Dermis blood vessel endothelial cell (primary cell): ENCODE measurements at places on chromosomes 7 and 10.

DNA sequence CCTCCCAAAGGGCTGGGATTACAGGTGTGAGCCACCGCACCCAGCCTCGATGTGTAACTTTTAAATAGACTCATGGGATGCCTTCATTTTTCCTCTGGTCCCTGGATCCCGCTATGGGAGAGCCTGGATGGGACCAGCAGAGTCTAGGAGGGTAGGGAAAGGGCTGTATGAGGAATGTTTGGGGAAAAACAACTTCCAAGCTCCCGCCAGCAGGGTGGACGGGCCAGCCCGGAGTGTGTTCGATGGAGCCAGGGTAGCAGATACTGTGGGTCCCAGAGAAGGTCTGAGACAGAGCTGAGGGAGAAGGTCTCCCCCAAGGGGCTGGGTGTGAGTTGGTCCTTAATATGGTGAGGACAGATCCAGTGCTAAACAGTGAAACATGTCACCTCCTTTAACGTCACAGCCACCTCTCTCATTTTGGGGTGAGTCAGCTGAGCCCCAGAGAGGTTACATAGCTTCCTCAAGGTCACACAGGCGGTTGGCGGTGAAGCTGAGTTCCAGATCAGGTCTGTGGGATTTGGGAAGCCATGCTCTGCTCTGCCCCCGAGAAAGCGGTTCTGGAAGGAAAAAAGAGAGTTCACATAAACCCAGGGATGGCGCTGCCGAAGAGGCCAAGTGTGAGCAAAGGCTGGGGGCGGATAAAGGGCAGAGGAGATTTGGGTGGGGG is 66.4 kb downstream of the MYL10 start:
- DNase-seq = no peak

- DNase-seq = no peak
Observed at GRCh38 chr10:11329062-11329673, 282.3 kb downstream of the USP6NL start.

GRCh38 chr7:95577137-95577536 is 19.2 kb downstream of the PDK4 start:
- DNase-seq = no peak

DNA sequence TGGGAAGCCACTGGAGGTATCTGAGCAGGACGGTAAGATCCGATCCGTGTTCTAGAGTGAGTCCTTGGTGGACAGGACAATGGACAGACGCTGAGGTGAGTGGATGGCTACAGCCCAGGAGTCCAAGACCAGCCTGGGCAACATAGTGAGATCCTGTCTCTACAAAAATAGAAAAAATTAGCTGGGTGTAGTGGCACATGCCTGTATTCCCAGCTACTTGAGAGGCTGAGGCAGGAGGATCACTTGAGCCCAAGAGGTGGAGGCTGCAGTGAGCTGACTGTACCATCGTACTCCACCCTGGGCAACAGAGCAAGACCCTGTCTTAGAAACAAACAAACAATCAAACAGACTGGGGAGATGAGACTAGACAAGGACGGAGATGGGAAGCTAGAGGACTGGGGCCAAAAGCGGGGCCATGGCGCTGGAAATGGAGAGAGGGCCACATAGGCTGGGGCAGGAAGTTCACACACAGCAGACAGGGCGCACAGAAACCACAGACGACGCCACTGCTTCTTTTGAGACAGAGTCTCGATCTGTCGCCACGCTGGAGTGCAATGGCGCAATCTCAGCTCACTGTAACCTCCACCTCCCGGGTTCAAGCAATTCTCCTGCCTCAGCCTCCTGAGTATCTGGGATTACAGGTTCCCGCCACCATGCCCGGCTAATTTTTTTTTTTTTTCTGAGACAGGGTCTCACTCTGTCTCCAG is 24.7 kb downstream of the DAGLB start:
- no peak for DNase-seq

DNA sequence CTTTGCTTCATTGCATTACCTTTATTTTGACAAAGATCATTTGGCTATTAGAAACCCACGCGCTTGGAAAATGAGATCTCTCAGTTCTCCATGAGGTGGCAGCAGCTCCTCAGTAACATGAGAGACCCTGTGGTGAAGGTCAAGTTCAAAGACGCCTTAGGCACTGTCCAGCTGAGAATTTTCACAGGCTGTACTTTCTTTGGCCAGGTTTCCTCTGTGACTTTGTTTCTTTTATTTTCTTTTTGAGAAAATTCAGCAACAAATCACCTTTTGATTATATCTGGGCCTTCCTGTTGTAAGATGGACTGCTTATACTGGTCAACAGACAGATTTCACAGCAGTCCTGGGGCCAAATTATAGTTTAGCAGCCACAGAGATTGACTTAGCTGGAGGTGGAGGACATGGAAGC is 54.5 kb downstream of the RAB18 start:
- peak; percentile 68 for DNase-seq

GRCh38 chr10:80590585-80591125 is 53.0 kb downstream of the SH2D4B start:
- DNase-seq = no peak

- DNase-seq = peak; percentile 43
Observed at GRCh38 chr10:91653219-91653870, 20.5 kb upstream of the PPP1R3C start.

GRCh38 chr10:70602665-70603448 is at the start of gene PRF1:
Gene PRF1 (minus strand): TSS chr10:70602741. CDS start chr10:70600902, 1,839 bp downstream.
- no peak for DNase-seq
